IMR-90 (cell line): ENCODE measurements at places on chromosomes 1 and 21. TPM values are rescaled to one million over a fixed set of nuclear protein-coding genes. Genes with fewer than 3 reads are reported as not detected.

GRCh38 chr1:196866974-196867373 is 20.9 kb upstream of the CFHR4 start:
- no peak for DNase-seq

DNA sequence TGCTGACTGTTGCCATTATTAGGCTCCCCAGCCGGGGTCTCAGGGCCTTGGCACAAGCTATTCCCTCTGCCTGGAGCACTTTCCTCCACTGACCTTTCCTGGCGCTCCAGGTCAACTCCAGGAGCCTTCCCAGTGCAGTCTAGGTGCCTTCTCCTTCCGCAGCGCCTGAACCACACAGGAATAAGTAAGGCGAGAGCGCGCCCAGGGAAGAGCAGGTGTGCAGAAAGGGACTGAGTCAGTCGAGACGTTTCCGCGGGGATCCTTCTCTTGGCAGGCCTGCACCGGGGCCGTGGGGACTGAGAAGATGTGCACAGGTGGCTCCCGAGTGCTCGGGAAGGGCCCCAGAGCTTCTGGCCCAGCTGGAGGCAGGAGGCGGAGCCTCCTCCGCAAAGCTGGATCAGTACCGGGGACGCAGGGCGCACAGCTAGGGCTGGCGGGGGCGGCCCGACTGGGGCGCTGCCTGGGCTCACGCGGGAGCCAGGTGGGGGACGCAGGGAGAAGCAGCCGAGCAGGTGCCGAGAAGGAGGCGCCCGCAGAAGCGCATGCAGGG is 765 bp upstream of the BMP8A start:
- no peak for DNase-seq

DNA sequence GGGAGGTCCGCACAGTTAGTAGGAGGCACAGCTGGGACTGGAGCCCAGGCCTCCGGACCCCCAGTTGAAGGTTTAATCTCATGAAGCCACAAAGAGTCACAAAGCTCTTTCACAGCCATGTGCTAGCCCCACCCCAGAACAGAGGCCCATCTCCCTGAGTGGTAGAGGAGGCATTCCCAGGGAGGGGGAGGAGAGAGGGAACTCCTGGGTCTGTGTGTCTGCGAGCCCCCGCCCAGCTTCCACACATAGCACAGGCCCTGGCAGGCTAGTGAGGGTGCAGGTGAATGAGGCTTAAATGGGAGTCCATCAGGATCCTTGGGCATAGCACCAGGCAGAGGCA is 197.8 kb downstream of the MATN1 start:
- no peak for DNase-seq

Gene CFAP107
- not detected in 2 replicates for total RNA-seq

GRCh38 chr1:92808381-92808780 is 23.5 kb upstream of the RPL5 start:
- no peak for DNase-seq

DNA sequence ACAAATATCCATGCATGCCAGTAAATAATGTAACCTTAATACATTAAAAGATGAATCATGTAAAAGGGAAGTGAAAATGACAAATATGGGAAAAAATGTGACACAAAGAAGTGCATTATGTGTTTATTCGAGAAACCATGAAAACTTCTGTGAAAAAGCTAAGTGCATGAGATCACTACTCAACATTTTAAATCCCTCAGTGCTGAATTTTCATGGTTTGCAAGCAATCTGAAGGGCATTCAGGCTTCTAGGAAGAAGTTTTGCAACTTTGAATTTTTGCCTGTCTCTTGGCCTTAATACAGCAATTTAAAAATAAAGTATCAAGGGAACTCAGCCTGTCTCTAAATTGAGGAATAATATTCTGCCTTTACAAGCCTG is 78.2 kb downstream of the MAP3K7CL start:
- DNase-seq = peak; percentile 93

- peak; percentile 13 for DNase-seq
Measured at GRCh38 chr1:112937070-112937469, 18.9 kb downstream of the SLC16A1 start.

- no peak for DNase-seq
Measured at GRCh38 chr1:9858293-9859035, 34.7 kb upstream of the CLSTN1 start.

GRCh38 chr1:165344736-165345135 is 11.8 kb downstream of the LMX1A start:
- DNase-seq = no peak

GRCh38 chr1:78434351-78434750 is 56.4 kb upstream of the PTGFR start:
- DNase-seq = no peak

Gene ZBED6
- 16.1 and 26.2 TPM in 2 replicates for total RNA-seq

Gene SYPL2
- under 0.01 TPM in 2 replicates for total RNA-seq

DNA sequence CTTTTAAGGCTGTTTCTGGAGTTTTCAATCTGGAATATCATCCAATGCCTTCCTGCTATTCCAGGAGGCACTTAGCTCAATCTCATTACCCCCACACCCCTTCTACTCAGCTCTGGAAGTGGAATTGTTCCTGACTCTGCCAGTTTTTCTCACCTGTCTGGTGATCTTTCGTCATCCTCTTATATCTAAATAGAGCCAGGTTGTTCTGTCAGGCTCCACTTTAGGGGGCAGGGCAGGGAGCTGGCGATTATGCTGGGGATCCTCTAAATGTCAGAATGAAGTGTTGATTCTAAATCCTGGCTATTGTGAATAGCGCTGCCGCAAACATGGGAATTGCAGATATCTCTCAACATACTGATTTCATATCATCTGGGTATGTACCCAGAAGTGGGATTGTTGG is 63.6 kb upstream of the ETV3 start:
- no peak for DNase-seq

DNA sequence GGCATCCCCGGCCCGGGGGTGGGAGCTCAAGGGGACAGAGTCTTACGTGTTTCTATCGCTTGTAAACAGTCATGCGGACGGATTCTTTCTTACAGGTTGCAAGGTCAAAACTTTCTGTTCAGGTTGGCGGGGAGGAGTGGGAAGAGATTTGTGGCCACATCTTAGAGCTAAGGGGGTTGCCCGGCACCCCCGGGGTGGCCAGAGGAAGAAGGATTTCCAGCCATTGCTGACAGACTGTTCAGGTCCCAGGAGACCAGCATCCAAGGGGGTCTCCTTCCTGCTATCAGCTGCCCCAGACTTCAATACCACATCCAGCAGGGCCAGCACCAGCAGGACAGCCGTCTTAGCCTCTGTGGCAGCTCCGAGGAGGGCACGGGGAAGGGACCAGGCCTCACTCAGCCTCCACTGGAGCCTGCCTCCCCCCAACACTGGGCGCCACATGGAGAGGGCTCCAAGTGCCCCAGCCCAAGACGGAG is 52.0 kb downstream of the KIF21B start:
- no peak for DNase-seq

DNA sequence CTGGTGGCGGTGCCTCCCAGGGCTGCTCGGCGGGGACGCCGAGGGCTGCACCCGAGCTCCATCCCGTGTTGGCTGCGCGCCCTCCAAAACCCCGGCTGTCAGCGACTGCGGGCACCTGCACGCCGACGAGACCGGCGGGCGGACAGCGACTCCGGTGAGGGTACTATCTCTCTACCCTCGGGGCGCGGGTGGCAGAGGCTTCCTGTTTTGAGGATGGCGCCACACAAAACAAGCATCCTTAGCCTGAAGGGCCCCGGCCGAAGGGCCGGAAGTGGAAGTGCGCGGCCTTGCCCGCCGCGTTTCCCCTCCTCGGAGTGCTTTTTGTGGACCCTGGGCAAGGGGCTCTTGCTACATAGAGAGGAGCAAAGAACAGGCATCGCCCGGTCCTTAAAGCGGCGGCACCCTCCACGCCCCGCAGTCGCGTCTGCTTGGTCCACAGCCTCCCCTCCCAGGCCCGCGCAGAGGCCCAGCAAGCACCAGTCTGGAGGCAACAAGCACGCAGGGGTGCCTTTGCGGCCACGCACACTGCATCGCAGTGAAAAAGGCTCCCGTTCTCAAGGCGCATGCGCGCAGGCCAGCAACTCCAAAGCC is 561 bp upstream of the COQ8A start:
- DNase-seq = no peak

Gene FAM167B
- total RNA-seq = 0.18 TPM in 1 of 2 replicates, not detected in the other
